ENCODE measurements at places on chromosomes 2 and 18.

DNA sequence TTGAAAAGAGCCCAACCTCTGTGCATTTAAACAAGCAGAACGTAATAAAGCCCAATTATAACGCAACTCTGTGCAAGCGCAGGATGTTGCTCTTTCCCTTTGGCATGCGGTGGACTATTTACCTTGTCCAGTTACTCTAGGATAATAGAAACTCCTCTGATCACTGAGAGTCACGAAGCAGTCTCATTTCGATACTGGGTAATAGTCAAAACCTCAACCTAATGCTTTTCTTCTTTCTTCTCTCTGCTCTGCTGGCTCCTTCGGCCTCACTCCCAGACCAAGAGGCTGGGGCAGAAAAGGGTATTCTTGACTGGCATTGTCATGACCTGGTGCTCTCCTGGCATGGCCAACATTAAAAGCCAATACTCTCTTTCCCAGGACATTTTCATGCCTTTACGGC lies 89.7 kb upstream of the GCFC2 start:
- no peak for DNase-seq

DNA sequence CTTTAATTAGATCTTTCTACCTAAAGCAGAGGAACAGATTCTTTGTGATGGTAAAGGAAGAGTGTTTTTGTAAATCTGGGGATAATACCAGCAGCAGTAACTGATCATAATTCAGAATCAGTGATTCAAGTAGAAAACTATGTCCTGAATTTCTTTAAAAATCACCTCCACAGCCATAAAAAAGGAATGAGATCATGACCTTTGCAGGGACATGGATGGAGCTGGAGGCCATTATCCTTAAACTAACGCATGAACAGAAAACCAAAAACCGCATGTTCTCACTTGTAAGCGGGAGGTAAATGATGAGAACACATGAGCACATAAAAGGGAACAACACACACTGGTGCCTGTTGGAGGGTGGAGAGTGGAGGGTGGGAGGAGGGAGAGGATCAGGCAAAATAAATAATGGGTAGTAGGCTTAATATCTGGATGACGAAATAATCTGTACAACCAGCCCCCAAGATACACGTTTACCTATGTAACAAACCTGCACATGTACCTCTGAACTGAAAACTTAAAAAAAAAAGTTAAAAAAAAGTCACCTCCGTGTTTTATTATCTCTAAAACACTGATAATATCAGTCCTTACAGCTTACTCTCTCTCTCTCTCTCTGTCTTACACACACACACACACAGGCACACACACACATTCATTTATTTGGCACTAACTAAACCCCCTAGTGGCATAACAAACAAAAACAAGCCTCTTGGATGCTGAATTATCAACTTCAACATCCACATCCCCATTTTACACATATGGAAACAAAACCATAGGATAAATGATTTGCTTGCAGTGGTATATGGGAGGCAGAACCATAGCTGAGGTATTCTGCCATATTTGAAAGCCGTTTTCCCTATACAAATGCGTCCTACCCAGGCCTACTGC lies 1.4 kb downstream of the TM4SF20 start:
- no peak for DNase-seq

- no peak for DNase-seq
Observed at GRCh38 chr2:157415591-157416101, 28.2 kb downstream of the CYTIP start.

- DNase-seq: no peak
Observed at GRCh38 chr18:21100146-21100545, 11.5 kb downstream of the ROCK1 start.

DNA sequence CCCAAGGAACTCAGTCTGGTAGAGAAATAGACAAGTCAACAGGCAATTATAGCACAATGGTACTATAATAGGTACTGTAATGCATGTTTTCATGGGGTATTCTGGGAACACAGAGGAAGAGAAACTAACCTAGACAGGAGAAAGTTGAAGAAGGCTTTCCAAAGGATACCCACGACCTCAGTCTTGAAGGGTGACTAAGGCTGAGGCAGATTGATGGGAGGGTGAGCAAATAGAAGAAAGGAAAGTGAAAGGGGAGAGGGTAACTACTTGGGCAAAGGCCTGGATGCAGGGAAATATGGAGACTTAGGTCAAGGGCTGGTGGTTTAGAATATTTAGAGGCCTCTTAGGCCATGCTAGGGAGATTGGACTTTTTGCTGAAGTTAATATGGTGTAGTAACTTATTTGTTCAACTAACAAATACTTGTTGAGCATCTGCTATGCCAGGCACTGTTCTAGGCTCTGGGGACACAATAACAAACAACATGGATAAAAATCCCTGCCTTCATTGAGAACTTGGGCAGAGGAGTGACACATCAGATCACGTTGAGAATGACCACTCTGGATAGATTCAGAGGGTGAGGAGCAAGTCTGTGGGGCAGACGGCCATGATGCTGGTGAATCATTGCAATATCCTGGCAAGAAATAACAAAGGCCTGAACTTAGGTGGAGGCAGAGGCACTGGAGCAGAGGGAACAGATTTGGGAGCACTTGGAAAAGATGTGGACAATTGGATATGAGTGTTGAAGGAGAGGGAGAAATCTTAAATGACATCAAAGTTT lies 56.4 kb downstream of the PLB1 start:
- DNase-seq: no peak

- DNase-seq: no peak
Observed at GRCh38 chr2:20145497-20146193, 79.3 kb downstream of the SDC1 start.

DNA sequence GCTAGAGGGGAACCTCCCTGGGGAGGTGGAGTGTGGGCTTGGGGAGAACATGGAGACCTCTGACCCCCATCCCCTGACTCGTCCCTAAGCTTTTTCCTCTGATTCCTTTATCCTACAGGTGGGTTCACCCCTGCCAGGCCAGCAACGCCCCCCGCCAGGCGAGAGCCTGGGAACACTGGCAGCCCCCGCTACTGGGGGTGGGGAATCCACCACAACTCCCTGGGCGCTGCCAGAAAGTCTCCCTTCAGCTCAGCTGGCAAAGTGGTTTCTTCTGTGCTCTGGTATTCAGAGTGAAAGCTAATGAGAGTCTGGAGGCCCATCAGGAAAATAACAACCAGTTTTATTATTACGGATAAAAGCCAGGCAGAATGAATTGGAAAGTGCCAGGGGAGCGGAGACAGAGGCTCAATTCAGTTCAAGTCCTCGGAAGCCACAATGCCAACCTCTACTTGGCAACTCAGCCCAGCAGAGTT lies 2.8 kb downstream of the DIPK1C start:
- DNase-seq: no peak

GRCh38 chr2:44286884-44287638 lies 11.8 kb downstream of the SLC3A1 start:
- DNase-seq: no peak

- DNase-seq: no peak
Observed at GRCh38 chr2:72367530-72368225, 220.0 kb upstream of the CYP26B1 start.

DNA sequence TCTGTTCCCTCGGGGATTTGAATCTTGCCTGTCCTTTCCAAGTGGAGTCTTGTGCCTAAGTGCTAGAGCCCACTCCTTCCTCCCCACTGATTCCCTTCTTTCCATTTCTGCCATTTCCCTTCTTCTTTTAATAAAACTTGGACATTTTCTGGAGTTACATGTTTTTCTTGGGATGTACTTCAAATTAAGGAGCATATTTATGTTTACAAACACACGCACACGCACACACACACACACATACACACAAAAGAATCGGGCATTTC lies 154.2 kb downstream of the TGIF1 start:
- no peak for DNase-seq

GRCh38 chr2:15616850-15617777 lies 25.4 kb downstream of the DDX1 start:
- no peak for DNase-seq

DNA sequence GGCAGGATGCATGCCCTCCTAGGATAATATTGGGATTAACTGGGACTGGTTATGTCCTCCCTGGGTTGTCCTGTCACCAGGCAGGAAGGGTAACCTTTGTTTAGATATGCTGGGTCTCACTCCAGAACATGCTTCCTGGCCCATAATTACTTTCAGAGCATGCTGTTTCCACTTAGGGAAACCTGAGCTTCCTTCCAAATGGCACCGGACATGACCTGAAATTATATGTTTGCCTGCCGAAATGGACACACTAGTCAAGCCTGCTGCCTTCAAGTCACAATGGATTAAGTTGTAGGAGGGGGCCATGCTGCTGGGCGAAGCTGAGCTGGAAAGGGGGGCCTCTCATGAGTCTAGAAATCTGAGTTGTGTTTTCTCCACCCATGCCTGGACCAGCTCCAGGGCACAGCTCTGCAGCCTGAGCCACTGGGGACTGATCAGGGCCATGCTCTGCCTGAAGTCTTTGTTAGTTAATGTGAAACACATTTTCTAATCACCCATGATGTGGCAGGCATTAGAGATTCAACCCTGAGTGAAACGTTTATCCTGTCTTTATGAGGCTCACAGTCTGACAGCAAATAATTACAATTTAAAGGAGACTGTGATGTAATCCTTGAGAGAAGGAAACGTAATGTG lies 273.3 kb downstream of the TNS1 start:
- DNase-seq: no peak

All from Kasumi-1 (cell line).